ENCODE measurements at places on chromosomes 2 and 18.

DNA sequence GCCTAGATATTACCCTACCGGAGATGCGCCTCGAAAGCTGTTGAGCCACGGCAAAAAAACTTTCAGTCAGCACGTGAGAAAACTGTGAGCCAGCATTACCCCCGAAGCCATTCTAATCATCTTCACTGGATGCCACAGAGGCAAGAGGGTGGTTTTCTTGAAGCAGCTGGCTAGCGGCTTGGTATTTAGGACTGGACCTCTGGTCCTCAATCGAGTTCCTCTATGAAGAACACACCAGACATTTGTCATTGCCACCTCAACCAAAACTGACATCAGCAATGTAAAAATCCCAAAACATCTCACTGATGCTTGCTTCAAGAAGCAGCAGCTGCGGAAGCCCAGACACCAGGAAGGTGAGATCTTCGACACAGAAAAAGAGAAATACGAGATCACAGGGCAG is 52.8 kb upstream of the SLC66A3 start:
- DNase-seq = no peak

DNA sequence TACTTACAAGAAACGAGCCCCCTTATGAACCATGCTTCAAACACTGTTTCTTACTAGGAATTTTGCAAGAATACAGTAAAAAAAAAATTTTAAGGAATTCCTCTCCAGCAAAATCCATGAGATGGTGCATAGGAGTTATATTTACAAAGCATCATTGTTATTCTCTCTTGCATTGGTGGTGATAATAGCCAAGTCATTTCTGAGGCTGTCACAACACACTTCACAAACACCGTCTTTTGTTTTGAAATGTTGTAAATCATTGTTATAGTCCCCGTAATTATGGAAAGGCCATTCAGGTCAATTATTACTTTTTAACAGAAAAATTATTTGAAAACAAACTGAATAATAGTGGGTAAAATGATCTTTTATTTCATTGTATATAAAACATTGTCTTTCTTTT is 60.1 kb downstream of the DYNC1I2 start:
- no peak for DNase-seq

DNA sequence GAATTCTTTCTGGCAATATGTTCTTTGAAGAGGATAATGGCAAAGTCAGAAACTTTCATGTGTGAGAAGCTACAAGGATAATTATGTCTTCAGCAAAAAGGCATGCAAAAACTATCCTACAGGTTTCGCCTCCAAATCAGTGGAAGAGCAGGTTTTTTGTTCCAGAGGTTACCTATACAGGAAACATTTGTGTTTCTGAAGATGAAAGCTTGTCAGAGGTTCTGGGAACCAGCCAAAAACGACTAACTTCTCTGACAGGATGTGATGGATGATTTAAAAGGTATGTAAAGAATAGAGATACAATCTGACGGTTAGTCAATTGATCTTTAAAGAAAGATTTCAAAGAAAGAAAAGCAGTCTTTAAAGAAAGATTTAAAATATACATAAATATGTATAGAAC is 37.6 kb downstream of the RND3 start:
- DNase-seq = no peak

DNA sequence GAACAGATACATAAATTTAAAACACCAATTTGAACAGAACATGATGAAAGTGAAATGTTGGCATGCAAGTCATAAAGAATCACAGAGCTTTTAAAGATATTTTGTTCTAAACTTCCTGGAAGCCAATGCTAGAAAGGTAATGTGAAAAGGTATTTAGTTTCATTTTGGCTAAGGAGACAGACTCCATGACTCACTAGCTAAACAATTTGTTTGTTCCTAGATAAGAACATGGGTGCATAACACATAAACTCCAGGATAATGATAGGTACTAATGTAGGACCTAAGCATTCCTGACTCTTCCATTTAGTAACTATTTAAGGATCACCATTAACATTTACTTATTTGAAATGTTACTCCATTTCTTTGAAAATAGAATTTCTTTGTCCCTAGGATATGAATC is 292.5 kb upstream of the CNTNAP5 start:
- DNase-seq = no peak

DNA sequence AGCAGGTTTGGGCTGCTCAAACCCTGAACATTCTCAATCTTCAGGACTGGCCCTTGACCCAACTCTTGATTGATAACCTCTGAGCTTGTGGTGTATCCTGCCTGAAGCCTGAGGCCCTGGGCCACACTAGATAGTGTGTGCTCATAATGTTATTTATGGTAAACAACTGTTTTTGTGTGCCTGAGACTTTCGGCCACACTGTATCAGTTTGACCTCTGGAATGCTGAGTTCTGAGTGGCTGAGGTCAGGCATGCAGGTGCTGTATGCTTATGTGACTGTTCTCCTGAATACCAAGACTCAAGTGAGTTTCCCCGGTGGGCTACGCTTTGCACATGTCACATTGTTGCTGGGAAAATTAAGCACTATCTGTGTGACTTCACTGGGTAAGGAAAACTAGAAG is 82.2 kb upstream of the RMP24 start:
- no peak for DNase-seq

DNA sequence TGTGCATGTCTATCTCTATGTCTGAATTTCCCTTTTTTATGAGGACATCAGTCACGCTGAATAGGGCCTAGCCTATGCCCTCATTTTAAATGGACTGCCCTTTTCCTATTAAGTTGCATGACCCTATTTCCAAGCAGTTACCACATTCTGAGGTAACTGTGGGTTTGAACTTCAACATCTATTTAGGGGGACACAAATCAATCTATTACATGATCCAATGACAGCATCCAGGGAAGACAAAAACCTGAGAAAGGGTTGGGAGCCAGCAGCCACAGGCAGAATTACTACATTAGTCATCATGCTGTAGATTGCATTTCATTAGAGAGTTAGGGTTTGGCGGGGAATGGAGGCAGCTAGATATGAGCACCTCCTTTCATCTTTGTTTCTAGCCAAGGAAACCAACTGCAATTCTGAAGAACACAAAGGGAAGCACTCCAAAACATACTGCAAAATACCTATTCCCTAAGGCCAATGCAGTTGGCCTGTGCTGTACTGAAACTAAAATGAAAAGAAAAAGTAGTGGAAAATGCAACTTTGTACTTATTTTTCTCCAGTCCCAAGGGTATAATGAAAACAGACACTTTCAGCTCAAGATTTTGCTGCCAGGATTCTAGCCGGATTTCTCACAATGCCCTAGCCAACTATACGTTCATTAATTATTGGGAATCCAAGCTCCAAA is 40.4 kb upstream of the C1D start:
- no peak for DNase-seq

DNA sequence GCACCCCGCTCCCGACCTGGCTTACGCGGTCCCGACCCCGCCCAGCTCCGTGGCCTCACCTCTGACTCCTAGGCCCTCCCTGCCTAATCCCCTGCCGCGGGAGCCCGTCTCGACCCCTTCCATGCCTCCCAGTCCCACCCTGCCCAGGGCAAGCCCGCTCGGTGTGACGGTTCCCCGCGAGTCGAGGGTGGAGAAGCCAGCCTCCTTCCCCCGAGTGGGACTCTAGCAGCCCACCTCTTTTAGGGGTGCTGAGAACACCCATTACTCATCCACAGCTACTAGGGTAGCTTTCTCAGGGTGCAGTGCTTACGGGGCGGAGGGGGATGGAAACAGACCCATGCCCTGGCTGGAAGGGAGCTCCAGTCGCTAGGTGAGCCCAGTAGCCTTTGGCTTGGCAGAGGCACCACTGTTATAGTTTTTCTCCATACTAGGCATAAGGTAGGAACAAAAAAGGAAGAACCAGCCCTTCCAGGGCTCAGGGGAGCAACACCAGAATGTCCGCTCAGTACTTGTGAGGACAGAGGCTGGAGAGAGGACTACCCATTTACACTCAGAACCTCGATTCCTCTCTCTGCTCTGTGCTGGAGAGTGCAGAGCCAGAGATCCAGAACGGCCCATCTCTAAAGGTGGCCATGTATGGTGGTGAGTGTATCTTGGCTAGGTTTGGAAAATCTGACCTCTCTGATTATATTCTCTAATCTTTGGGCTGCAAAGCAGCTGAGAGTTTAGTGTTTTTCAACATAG is 606 bp downstream of the AGBL5 start:
- no peak for DNase-seq

- DNase-seq = no peak
Observed at GRCh38 chr2:5666798-5667197, 25.4 kb upstream of the SOX11 start.

- DNase-seq = no peak
Observed at GRCh38 chr2:189066037-189066436, 91.9 kb downstream of the COL3A1 start.

DNA sequence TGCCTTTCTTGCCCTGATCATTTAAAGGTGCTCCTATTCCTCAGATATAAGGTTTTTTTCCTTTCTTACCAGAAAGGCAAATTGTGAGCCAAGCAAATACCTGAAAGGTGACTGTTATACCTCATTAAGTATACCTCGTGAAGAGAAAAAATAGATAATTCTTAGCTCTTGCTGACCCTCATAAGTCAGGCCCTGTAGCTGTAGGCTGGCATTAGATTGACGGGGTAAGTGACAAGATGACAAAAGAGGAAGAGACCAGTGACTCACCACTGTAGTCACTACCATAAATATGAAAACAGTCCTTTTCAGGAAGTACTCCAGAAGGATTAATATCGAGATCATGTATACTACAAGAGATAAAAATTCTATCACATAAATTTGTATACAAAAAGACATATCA is 104.6 kb downstream of the PTPN4 start:
- no peak for DNase-seq

DNA sequence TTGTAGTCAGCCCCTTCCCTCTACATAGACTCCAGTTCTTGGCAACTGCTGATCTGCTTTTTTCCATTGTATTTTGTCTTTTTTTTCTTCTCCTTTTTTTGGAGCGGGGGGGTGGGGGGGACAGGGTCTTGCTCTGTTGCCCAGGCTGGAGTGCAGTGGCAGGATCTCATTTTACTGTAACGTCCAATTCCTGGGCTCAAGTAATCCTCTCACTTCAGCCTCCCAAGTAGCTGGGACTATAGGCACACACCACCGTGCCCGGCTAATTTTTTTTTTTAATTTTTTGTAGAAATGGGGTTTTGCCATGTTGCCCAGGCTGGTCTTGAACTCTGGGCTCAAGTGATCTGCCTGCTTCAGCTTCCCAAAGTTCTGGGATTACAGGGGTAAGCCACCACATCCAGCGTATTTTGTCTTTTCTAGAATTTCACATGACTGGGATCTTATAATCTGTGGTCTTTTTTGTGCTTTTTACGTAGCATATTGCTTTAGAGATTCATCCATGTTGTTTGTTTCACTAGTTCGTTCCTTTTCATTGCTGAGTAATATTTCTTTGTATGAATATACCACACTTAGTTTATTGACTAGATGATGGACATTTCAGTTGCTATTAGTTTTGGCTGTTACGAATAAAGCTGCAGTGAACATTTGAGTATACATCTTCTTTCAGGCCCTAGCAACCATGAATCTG is 17.9 kb downstream of the EML4 start:
- no peak for DNase-seq

DNA sequence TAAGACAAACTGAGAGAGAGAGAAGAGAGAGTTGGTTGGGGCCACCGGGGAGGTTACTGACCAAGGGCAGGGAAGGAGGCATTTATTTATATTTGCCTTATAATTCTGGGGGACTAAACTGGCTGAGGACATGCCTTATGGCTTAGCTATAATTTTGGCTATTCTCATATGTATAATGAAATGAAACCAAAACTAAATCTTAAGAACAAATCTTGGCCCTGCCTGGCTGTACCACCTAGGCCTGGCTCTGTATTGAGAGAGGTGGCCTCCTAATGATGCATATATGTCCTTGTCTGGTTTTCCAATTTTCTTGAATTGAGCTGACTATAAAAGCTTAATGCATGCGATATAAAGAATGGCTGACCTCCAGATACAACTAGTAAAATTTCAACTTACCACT is 3.5 kb upstream of the PPP1CB start:
- DNase-seq = no peak

All from NCI-H526 (cell line).